ENCODE measurements at places on chromosomes 5 and 9. TPM values are rescaled to one million over a fixed set of nuclear protein-coding genes. Genes with fewer than 3 reads are reported as not detected.

The LVRN gene
- 0.19 TPM for total RNA-seq

The CATSPER3 gene
- total RNA-seq: 0.74 TPM

The C9 gene
- total RNA-seq: not detected

The TUBB4B gene
- total RNA-seq: 349 TPM

The C9orf153 gene
- total RNA-seq: not detected

The ORM1 gene
- total RNA-seq: 1.6 TPM

The ANKRD31 gene
- total RNA-seq: 0.45 TPM

The CDO1 gene
- 27.9 TPM for total RNA-seq

The FAM221B gene
- 1.1 TPM for total RNA-seq

The SPRY4 gene
- 16.1 TPM for total RNA-seq

The DRD1 gene
- 0.17 TPM for total RNA-seq

The FLT4 gene
- total RNA-seq: 3.4 TPM

Data from type B pancreatic cell (in vitro differentiated cells).